A172 (cell line): ENCODE measurements at places on chromosomes 5 and 9. TPM values are rescaled to one million over a fixed set of nuclear protein-coding genes. Genes with fewer than 3 reads are reported as not detected.

GRCh38 chr5:60856066-60856465 lies 12.0 kb upstream of the ELOVL7 start:
- no peak for DNase-seq

DNA sequence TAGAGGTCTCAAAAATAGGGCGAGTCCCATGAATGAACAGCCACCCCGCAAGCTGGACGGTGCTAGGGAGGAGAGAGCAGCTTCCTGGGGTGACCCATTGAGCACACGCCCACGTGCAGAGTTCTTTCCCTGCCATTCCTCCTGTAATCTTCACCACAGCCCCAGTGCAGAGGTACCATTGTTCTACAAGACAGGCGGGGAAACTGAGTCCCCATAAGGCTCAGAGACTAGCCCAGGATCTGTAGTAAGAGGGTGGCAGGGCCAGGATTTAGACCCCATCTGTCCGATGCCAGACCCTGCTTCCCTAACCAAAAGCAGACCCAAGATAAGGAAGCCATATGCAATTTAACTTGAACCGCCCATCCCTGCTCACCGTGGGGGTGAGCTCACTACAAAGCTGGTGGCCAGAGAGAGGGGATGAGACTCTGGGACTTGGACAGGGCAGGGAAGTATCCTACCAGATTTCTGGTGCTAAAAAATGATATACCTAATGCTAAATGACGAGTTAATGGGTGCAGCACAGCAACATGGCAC lies 36.7 kb upstream of the ORM1 start:
- no peak for DNase-seq

LCN15 gene
- not detected in 2 replicates for total RNA-seq

EMB gene
- 0.12 TPM in 1 of 2 replicates, not detected in the other for total RNA-seq

DNA sequence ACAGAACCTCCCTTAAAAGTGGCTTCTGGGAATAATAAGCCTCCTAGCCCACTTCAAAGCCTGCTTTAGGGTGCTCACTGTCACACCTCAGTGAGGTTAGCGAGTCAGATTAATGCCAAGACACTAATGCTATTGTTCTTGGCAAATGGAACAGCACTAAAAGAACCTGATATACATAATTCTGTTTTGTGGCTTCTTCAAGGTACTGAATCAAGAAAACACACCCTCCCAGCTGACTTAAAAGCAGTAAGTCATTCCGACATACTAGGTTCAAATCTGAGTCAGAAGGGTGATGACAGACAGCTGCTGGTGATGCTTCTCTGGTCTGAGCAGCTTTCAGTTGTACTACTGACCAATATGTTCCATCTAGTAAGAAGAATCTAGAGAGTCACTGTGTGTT lies 121.6 kb downstream of the OXCT1 start:
- no peak for DNase-seq

ARID3C gene
- total RNA-seq, result 0.19 TPM in 1 of 2 replicates, not detected in the other

DNA sequence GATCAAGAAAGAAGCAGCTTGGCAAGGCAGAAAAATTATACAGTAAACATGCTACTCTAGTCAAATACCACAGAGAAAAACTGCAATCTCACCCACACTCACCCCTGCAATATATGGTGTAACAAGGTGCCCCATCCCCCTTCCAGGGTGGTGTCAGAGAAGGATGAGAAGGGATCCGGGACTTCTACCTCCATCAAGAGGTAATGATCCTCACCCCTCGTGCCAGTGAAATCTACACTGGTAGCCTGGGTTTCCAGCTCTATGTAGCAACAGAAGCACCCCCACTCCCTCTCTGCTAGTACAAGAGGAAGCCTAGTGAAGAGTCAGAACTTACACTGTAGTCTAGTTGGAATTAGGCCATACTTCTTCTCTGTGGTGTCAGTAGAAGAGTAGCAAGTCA lies 18.9 kb downstream of the SLCO4C1 start:
- DNase-seq, result no peak

DNA sequence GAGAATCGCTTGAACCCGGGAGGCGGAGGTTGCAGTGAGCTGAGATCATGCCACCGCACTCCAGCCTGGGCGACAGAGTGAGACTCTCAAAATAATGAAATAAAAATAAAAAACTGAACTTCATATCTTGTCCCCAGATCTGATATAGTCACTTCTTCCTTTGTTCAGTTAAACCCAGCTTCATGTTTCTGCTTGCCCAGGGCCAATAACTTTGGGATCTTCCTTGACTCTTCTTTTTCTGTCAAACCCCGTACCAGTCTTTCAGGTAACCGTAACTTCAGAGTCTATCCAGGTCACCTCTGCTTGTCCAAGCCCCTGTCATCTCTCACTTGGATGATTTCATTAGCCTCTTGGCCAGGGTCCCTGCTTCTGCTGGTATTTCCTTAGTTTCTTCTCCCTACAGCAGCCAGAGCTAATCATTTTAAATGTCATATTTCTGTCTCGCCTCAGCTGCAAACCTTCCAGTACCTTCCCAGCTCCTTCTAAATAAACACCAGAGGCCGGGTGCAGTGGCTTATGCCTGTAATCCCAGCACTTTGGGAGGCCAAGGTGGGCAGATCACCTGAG lies 19.7 kb upstream of the ABL1 start:
- no peak for DNase-seq

TRIM52 gene
- 8.5 and 13.2 TPM in 2 replicates for total RNA-seq

REEP2 gene
- 37.7 and 43.5 TPM in 2 replicates for total RNA-seq

SLC1A1 gene
- 1.7 TPM in 2 replicates for total RNA-seq

OLFM1 gene
- total RNA-seq, result 41.2 and 65.4 TPM in 2 replicates

DNA sequence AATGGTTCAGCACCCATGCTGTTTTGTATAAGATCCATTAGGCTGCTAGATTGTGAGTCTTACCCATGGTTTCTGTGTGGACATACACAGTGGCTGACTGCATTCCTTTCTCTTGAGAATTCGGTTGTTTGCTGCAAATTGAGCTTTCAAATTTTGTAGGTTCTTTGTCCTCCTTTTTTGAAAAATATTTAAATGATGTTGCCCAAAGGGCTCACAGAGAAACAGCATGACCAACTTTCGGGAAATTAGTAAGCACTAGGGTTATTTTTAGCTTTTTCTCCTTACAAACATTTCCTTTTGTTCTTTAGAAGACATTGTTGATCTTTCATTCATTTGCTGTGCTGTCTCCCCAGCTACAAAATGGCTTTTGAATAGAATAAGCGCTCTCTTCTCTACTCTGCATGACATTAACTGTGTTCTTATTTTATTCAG lies 79.4 kb downstream of the NLN start:
- peak; percentile 32 for DNase-seq

- DNase-seq, result no peak
Observed at GRCh38 chr5:56076486-56076885, 81.7 kb upstream of the IL6ST start.

NPDC1 gene
- 47.4 and 49.6 TPM in 2 replicates for total RNA-seq

- DNase-seq, result peak; percentile 77
Observed at GRCh38 chr5:43840424-43841125, 237.6 kb downstream of the NNT start.

ACTBL2 gene
- total RNA-seq, result 0.05 TPM in 1 of 2 replicates, not detected in the other

PTGER4 gene
- 3.8 and 4.0 TPM in 2 replicates for total RNA-seq

GRCh38 chr9:19681846-19682245 lies 107.0 kb downstream of the SLC24A2 start:
- no peak for DNase-seq

GRCh38 chr9:23413541-23413940 lies 412.5 kb downstream of the ELAVL2 start:
- DNase-seq, result no peak

- peak; percentile 84 for DNase-seq
Observed at GRCh38 chr5:94240993-94241651, 377.3 kb downstream of the KIAA0825 start.

- no peak for DNase-seq
Observed at GRCh38 chr5:139384591-139385051, 1.5 kb upstream of the SLC23A1 start.

PCDHGA10 gene
- 4.7 and 5.3 TPM in 2 replicates for total RNA-seq

CYLC2 gene
- total RNA-seq, result not detected in 2 replicates

DNA sequence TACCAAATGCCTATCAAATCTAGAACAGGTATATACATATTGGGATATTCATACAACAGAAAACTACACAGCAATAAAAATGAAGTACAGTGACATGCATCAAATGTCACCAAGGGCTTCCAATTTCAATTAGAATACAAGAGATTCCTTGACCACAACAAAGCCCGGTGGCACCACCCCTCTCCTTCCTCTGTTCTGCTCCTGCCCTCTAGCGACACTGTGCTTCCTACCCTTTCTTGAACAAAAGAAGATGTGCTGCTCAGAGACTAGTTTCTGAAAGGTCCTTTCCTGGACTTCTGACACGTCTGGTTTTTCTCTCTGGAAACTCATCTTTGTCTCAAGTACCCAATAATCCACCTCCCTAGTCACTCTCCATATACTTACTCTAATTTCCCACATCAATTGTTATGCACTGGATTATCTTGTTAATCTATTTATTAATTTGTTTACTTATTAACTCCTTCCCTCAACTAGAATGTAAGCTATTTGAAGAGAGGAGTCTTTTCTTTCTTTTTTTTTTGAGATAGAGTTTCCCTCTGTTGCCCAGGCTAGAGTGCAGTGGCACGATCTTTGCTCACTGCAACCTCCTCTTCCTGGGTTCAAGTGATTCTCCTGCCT lies 70.4 kb upstream of the CTSV start:
- DNase-seq, result peak; percentile 59

PIP5KL1 gene
- 1.6 and 3.4 TPM in 2 replicates for total RNA-seq

DNA sequence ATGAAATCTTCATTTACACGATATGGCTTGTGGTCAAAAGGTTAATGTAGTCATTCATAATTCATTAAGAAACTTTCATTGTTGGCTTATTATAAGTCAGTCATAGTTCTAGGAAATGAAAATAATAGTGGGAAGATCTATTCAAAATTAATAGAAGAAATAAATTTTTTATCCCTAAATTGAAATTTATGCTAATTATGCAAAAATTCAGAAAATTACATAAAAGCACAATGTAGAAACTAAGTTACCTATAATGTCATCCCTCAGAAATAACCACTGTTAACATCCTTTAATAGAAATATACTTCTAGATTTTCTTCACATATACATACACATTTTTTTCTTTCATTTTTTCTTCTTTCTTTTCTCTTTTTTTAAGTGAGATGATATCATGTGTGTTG lies 15.9 kb upstream of the JAK2 start:
- DNase-seq, result no peak

SHISAL2B gene
- not detected in 2 replicates for total RNA-seq

SGCD gene
- 3.5 and 8.5 TPM in 2 replicates for total RNA-seq

- no peak for DNase-seq
Observed at GRCh38 chr9:81833563-81834345, 94.5 kb upstream of the SPATA31D4 start.

- peak; percentile 11 for DNase-seq
Observed at GRCh38 chr5:145568581-145568980, 266.6 kb downstream of the PRELID2 start.

GRCh38 chr9:110752766-110753165 lies 84.2 kb downstream of the MUSK start:
- DNase-seq, result peak; percentile 97

GRCh38 chr5:150043657-150044328 lies 42.6 kb downstream of the CSF1R start:
- no peak for DNase-seq

ANKRD33B gene
- total RNA-seq, result 1.2 and 2.3 TPM in 2 replicates

MEGF9 gene
- 17.3 and 17.4 TPM in 2 replicates for total RNA-seq

FST gene
- total RNA-seq, result 14.3 and 20.4 TPM in 2 replicates

OSMR gene
- 27.9 and 34.8 TPM in 2 replicates for total RNA-seq

DNA sequence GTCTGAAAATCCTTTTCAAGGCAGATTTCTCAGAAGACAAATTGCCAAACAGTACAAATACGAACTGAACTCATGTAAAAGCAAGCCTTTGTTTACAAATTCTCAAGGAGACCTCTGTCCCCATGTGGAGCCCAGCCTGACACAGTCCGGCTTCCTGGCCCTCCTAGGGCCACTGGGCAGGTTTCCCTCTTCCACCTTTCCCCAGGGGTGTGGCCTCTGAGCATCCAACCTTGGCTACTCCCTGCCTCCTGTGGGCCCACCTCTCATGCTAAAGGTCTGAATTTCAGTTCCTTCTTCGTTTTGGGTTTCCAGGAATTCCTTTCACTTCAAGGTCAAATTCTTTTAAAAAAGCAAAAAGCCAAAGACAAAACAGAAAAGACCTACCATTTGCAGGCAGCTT lies 10.1 kb downstream of the DAP start:
- DNase-seq, result no peak
